ENCODE measurements at places on chromosomes 7 and 10.

DNA sequence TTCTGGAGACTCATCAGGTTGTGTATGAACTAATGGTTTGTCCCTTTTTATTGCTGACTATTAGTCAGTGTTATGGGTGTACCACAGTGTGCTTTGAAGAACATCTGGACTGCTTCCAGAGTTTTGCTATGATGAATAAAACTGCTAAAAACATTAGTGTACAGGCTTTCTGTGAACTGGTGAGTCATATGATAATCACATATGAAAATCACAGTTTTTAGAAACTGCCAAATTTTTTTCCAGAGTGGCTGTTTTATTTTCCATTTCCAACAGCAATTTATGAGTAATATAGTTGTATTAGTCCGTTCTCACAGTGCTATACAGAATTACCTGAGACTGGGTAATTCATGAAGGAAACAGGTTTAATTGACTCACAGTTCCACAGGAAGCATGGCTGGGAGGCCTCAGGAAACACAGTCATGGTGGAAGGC, 281.2 kb upstream of the VSTM2A start:
- no peak for DNase-seq

- DNase-seq = no peak
Observed at GRCh38 chr10:95474228-95475002, 86.8 kb downstream of the SORBS1 start.

GRCh38 chr10:130359711-130360110, 223.5 kb downstream of the GLRX3 start:
- DNase-seq = no peak

DNA sequence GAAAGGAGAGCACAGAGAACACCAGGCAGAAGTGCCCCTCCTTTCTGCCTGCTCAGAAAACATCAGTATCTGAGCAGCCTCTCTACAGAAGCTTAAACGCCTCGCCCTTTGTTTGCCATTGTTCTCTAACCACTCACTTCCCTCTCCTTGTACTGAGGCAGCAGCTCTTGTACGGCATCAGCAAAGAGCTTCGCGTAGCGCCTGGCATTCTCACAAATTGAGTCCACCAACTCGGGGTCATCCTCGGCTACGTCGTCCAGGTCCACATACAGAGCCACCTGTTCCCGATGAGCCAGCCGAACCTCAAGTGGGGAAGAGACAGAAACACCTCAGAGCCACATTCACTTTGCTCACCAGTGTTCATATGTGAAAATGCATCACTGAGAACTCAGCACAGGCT, 1.7 kb downstream of the MCM7 start:
- no peak for DNase-seq

DNA sequence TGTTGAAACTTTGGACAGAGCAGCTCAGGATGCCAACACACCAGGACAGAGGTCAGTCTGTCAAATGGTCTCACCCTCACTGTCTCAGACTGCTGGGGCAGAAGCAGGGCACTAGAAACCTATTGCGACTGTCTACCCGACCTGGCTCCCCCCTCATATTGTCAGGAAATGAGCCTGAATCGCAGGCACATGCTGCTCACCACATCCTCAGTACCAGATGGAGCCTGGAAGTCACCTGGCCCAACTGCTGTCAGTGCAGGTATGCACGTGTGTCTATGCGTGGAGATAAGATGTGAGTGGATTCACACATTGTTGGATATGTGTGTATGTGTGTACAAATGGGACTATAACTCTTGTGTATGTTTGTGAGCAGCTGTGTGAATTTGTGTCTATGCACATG, 3.2 kb upstream of the CDHR1 start:
- DNase-seq = no peak

DNA sequence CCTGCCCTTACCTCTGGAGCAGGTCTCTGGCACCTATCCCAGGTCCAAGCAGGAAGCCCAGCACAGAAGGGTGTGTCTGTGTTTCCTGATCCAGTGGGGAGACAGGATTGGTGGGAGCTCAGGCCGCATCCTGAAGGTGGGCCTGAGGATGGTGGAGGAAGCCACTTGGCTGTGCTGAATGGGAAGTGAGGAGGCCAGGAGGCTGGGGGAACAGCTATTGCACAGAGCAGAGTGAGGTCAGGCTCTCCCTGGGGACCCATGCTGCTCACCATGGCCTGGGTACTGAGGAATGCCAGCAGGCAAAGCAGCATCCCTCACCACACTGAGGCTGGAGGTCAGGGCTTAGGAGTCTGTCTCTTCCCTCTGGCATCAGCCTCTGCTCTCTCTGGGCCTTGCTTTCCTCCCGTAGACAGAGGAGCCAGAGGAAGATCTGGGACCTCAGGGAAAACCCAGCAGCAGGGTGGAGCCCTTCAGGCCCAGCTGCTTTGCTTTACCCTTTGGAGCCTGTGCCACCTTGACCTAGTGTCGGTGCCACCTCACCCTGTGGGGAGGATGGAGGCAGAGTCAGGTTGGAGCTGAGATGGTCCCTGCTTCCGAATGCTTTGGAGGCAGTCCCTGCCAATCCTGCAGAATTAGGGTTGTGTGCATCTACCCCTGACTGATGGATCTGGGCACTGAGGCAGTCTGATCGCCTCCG, 39.0 kb downstream of the CDH23 start:
- DNase-seq = no peak
